ENCODE measurements at places on chromosomes 11 and 22.

DNA sequence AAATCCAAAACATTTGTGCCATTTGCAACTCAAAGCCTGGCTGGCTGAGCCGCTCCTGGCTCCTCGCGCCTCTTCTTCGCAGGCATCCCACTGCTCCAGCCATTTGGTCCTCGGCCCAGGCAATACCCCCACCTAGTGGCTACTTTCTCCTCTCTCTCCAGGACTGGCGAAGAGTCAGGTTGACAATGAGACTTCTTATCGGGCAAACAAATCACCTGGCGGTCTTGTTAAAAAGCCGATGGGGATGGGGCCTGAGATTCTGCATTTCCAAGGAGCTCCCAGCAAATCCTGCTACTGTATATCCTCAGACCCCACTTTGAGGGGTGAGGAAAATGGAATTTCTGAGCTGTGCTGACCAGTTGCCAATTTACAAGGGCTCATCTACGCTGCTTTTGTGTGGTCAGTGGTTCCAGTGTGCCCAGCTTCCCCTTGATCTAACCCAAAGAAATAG, 89.0 kb downstream of the ISX start:
- peak; percentile 37 for DNase-seq

DNA sequence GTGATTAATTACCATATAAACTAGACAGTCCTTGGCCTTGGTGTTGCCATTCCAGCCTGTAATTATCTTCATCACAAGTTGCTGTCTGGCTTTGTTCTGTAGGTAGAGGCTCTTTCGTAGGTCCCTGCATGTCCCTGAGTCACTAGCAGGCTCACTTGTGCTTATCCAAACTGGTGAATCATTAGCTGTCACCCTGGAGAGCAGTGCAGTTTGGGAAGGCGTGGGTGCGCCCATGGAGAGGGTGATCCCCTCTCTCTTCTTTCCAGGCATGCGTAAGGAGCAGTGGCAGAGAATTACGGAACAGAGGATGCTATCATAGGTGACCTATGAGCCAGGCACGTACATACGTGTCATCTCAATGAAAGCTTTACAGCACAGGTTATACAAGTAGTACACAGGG, 11.0 kb upstream of the EHF start:
- DNase-seq = no peak

GRCh38 chr11:80362563-80363340, 921.9 kb upstream of the TENM4 start:
- no peak for DNase-seq

- peak; percentile 59 for DNase-seq
Measured at GRCh38 chr22:37121887-37122591, 12.5 kb upstream of the TMPRSS6 start.

DNA sequence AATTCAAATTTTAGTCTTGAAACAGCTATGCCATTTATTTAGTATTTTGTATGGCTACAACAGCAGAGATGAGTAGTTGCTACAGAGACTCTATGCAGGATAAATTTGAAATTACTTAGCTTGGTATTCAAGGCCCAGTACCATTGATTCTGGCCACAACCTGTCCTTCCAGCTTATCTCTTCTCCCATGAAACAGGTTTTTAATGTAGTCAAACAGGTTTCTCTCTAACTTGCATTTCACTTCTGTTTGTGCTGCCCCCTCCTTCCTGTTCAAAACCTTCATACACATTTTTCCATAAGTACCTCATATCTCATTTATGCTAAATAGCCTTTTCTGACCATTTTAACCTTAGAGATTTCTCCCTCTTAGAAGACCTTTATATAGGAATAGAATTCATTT, 3.3 kb downstream of the USP47 start:
- DNase-seq = no peak

GRCh38 chr11:10938650-10939387, 81.0 kb upstream of the ZBED5 start:
- no peak for DNase-seq

DNA sequence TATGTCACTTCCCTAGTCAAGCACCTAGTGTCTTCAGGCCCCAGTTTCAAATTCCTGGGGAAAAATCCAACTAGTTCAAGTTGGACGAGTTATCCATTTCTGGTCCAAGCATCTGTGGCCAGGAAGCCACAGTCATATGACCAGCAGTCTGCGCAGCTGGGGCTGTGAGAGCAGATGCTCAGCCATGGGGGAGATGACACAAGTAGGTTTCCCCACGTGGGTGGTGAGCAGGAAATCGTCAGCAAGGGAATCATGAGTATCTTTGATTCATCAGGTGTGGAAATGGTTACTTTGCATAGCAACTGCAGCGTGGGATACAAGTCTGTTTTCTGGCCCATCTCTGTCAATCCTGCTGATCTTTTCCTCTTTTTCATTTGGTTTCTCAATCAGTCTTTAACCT, 185.3 kb downstream of the C11orf91 start:
- peak; percentile 58 for DNase-seq

DNA sequence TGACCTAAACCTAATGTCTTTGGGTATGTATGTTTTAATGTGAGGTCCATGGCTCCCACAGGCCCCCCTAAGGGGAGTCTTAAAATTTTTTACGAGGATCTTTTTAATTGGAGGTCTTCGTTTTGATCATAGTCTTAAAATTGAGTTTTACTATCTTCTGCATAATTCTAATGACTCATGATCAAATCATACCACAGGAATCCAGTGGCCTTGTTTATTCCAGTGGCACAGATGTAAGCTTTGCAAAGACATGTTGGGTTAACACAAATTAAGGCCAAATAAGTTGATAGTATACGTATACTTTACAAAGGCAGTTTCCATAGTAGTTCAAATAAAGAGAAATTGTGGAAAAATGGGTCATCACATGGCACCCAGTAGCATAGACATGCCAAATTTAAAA, 33.9 kb upstream of the FJX1 start:
- DNase-seq = peak; percentile 68

DNA sequence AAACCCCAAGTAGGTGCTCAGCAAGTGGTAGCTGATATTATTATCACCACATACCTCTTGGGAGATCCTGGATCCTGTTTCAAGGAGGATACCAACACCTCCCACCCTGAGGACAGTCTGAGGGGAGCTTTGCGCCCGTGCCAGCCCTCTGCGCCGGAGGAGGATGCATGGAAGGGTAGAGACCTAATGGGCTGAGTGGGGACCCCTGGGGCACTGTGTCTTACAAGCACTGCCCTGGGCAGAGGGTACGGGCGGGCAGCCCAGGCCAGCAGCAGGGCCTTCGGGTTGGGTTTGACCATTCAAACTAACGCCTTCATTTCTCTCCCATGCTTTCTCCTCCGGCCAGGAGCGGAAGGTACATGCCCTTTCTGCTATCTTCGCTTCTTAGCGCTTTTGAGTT, 26.3 kb downstream of the MYBPC3 start:
- DNase-seq = no peak

DNA sequence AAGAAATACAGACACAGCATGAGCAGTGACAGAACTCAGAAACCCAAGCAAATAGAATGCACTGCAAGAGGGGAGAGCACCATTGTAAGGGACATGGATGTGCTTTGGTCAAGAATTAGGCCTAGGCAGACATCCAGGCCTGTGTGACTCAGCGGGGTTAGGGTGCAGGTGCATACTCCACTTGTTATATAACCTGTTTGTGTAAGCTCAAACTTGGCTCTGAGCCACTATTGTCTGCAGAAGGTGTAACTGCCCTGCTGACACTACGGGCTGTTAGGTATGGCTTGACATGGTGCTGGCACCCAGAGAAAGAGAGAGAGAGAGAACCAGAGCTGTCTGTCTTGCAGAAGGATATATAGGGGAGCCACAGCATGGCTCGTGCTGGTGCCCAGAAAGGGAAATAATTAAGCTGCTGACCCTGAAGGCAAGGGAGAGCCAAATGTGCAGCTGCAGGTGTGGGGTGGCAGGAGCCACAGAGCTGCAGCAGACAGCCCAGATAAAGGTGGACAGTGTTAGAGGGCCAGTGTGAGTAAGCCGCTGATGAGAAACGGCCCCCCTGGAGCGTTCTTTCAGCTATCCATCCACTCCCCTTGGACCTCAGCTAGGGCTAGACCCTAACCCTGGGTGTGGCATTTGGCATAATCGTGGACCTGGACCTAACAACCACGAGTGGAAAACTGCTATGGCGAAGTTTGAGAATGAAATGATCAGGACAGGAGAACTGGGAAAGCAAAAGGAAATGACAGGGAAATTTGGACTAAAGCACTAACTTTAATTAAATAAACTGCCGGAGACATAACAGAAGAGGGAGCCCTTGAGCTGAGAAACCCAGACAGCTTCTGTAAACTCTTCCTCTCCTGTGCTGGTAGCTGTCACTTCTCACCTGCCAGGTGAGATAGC, 253.0 kb upstream of the CCDC179 start:
- peak; percentile 58 for DNase-seq

GRCh38 chr11:5300251-5300650, 1.5 kb downstream of the OR51B4 start:
- DNase-seq = no peak

DNA sequence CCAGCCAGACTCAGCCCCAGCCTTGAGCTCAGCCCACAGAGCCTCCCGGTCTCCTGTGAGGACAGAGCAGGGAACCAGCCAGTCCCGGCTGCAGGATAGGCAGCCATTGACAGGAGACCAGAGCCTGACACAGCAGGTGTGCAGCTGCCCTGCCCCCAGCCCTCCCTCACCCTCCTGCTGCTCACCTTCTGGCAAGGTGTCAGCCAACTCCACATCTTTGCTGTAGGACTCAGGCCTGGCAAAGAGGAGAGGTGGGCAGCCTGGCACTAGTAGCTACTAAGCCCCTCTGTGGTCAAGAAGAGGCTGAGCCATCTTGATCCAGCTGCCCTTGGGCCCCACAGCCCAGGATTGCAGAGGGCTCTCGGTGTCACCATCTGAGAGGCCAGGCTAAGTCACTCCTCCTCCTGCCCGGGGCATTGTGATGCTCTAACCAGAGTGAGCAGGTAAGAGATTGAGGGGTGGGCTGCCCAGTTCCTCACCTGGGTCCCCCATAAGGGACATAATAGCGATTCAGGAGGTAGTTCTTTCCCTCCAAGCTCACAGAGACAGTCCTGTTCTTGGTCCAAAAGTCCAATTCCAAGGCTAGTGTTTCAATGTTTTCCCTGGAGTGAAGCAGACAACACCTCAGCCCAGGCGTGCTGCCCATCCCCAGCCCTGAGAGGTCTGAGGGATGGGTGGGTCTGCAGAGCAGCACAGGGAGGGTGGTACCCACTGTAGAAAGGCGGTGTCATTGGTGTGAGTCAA, 18.6 kb downstream of the TREH start:
- DNase-seq = no peak

DNA sequence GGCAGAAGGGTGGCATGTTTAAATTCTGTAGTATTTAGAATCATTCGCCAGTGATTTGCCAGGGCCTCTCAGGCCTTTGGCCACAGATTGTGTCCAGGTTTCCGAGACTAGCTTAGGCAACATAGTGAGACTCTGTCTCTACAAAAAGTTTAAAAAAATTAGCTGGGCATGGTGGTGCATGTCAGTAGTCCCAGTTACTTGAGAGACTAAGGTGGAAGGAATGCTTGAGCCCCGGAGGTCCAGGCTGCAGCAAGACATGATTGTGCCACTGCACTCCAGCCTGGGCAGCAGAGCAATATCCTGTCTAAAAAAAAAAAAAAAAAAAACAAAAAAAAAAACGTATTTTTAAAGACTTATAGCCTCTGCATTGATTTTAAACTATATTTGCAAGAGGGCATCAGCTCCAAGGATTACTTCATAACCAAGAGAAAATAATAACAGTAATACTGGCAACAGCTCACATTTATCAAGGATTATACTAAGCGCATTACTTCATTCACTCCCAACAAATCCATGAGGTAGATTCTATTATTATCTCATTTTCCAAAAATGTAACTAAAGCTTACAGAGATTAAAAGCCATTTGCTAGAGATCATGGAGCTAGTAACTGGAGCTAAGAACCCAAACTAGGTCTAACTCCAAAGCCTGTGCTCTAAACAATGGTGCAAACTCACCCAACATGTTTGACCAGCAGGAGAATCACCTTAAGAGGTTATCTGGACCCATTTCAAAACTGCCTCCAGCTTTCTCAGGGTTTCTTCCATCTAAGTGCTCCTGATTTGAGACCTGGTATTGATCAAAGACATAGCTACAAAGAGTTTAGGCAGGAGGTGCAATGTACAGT, 32.6 kb upstream of the SLC6A5 start:
- no peak for DNase-seq
